ENCODE measurements at places on chromosomes 7 and 10.

GRCh38 chr7:134134004-134134403 lies 6.9 kb downstream of the LRGUK start:
- DNase-seq = no peak

GRCh38 chr7:18550574-18550973 lies 55.0 kb downstream of the HDAC9 start:
- DNase-seq = no peak

DNA sequence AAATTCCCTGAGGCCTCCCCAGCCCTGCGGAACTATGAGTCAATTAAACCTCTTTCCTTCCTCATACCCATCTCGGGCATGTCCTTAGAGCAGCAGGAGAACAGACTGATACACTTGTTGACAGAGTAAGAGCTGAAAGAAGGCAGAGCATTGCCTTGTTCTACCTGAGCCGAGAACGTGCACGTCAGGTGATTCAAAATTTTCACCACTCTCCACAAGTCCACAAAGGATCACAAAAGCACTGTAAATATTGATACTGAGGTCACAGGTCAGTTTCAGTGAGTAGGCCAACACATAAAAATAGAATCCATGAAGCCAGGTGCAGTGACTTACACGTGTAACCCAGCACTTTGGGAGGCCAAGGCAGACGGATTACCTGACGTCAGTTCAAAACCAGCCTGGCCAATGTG lies 27.8 kb downstream of the DCLRE1C start:
- DNase-seq = no peak

DNA sequence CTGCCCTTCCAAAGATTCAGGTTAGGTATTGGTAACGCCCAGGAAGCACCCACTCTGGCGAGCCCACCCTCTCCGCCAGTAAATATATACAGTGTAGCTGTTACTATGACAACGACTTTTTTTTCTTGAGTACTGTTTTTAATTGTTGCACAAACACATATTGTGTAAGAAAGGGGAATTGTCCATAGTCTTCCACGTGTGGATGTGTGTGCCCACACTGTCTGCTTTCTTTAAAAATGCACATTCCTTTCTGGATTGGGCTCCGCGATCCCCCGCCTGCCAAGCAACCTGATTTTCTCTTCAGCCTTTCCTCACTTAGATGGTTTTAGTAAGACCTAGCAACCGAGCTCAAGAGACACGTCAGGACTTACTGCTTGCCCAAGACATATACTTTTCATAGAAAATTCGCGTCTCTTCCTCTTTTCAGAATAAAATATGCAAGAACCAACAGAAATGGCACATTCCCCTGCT lies 247.8 kb downstream of the EBF3 start:
- no peak for DNase-seq

DNA sequence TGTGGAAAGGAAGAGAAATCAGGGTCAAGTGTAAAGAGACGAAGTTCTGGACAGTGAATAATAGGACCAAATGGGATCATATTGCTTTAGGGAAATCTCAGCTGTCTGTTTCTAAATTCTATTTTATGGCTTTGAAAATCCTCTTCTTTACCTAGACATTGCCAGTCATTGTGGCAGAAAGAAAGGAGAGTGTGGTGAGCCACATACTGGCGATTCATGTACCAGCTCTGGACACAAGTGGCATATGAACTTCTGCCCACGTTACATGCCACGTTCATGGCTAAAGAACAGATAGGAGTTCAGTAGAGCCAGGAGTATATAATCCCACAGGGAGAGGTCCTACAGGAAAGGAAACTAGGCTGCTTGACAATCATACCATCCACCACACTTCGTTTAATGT lies 28.0 kb downstream of the STARD3NL start:
- no peak for DNase-seq

- no peak for DNase-seq
Measured at GRCh38 chr7:117411539-117411938, 15.8 kb downstream of the ASZ1 start.

DNA sequence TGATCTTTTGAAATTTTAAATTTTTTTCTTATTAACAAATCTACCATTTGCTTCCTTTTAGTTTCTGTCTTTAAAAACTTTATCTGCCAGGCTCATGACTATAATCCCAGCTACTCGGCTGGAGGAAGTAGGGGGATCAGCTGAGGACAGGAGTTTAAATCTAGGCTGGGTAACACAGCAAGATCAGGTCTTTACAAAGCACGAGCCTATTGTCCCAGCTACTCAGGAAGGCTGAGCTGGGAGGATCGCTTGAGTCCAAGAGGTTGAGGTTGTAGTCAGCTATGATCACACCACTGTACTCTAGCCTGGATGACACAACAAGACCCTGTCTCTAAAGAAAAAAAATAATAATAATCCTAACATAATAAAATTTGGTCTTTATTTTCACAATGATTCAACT lies 17.5 kb downstream of the DPY19L1 start:
- no peak for DNase-seq

Data from activated CD4-positive, alpha-beta T cell treated with anti-CD3 and anti-CD28 coated beads, Interleukin-2, amount 10 ng/mL, durations not matched to agents 7 days and 5 days (primary cell).